ENCODE measurements at places on chromosomes 7 and 10. TPM values are rescaled to one million over a fixed set of nuclear protein-coding genes. Genes with fewer than 3 reads are reported as not detected.

DNA sequence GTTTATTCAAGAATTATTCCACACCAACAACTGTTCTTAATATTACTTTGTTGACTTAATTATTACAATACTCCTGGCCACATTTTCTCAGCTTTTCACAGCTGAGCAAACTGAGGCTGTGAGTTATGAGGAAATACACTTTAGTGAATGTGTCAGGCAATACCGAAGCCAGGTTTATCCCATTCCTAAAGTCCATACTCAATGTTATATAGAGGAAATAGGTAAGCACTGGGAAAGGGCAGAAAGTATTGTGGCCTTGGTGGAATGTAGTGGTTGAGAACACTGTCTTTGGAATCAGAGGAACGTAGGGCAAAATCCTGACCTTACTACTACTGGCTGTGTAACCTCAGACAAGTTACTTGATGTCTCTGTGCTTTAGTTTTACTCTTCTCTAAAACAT is 110.8 kb downstream of the CD36 start:
- H3K27ac ChIP-seq = no peak overlapping the region
- no peaks in the 10 kb centered on the region for H3K27me3 ChIP-seq
- H3K36me3 ChIP-seq = no peaks in the 10 kb centered on the region
- H3K4me1 ChIP-seq = peaks cover 16% of the 10 kb centered on the region
- DNase-seq = no peak
- no peak overlapping the region for H3K4me3 ChIP-seq

DNA sequence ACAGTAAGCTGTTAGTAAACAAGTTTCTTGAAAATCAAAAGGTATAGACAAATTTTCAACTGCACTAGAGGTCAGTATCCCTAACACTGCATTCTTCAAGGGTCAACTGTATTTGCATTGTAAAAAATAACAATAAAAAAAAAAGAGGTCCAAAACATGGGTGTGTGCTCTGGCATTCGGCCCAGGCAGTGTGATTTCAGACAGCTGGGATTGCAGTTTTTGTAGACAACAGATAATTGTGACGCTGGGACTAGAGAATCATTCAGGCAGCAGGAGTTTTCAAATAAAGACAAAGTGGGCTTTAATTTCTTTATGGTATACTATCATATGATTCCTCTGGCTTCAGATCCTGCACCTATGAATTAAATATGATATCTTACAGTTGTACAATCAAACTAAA is 543.2 kb upstream of the SEMA3D start:
- H3K36me3 ChIP-seq = peaks cover 13% of the 10 kb centered on the region
- no peaks in the 10 kb centered on the region for H3K4me1 ChIP-seq
- no peak overlapping the region for H3K27ac ChIP-seq

GRCh38 chr10:48199580-48200377 is 74.7 kb downstream of the FRMPD2 start:
- no peak overlapping the region for H3K27ac ChIP-seq
- DNase-seq = no peak
- H3K36me3 ChIP-seq = no peaks in the 10 kb centered on the region
- no peaks in the 10 kb centered on the region for H3K27me3 ChIP-seq
- no peaks in the 10 kb centered on the region for H3K4me1 ChIP-seq

DNA sequence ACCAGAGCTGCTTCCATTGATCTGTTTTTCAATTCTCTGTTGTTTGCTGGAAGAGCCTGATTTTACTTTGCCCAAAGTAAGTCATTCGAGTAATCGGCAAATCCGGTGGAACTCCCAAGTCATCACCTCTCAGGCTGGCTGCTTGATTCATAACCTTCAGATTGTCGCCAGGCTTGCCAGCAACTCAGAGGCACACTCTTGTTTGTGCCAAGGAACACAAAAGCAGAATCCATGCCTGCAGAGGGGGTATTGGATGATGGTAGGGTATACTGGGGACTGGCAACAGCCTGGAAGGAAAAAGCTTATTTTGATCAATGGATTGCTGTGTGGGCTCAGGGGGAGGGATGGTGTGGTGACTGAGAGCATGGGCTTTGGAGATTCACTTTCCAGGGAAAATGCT is 542.4 kb downstream of the SORCS3 start:
- no peak for DNase-seq
- no peak overlapping the region for H3K4me3 ChIP-seq
- peaks cover 8% of the 10 kb centered on the region for H3K4me1 ChIP-seq
- no peaks in the 10 kb centered on the region for H3K36me3 ChIP-seq

GRCh38 chr7:99622596-99622995 is 5.8 kb downstream of the ZSCAN25 start:
- peaks cover 82% of the 10 kb centered on the region for H3K36me3 ChIP-seq
- DNase-seq = no peak
- no peak overlapping the region for H3K27ac ChIP-seq
- H3K4me1 ChIP-seq = peaks cover 6% of the 10 kb centered on the region
- H3K27me3 ChIP-seq = no peaks in the 10 kb centered on the region
- H3K4me3 ChIP-seq = no peak overlapping the region

GRCh38 chr10:34157501-34157900 is 657.6 kb downstream of the PARD3 start:
- no peak overlapping the region for H3K27ac ChIP-seq
- peaks cover 6% of the 10 kb centered on the region for H3K36me3 ChIP-seq
- H3K4me3 ChIP-seq = no peak overlapping the region
- peaks cover 17% of the 10 kb centered on the region for H3K4me1 ChIP-seq
- DNase-seq = no peak

DNA sequence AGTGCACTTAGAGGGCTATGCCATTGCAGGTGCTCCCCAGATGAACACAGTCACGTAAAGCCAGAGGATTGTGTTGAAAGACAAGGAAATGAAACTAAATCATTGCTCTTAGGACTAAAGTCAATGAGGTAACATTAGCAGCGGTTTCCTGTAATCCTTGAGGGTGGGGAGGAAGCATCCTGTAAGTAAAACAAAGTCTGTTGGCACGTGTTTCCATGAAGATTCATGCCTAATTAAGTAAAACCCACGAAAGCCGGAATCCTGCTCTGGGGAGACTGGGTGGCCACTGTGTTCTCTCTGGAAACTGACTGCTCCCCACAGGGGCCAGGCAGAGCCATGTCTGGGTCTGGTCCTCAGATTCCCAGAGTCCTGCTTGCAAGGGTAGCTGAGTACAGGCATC is 18.3 kb downstream of the STEAP1B start:
- H3K4me1 ChIP-seq = 0 out of 2 replicates have a peak, but pooled peaks cover 6% of the 10 kb centered on the region
- no peak for DNase-seq
- H3K4me3 ChIP-seq = no peak overlapping the region
- H3K36me3 ChIP-seq = no peaks in the 10 kb centered on the region

GRCh38 chr10:77638321-77639101 is 903 bp upstream of the KCNMA1 start:
- H3K4me3 ChIP-seq = peak overlapping the region; percentile 80
- no peak overlapping the region for H3K27ac ChIP-seq
- H3K36me3 ChIP-seq = no peaks in the 10 kb centered on the region
- peaks cover 28% of the 10 kb centered on the region for H3K4me1 ChIP-seq

GRCh38 chr10:130634816-130635215 is 498.6 kb downstream of the GLRX3 start:
- H3K4me3 ChIP-seq = no peak overlapping the region
- DNase-seq = no peak
- H3K27ac ChIP-seq = no peak overlapping the region
- peaks cover 3% of the 10 kb centered on the region for H3K27me3 ChIP-seq

- no peaks in the 10 kb centered on the region for H3K27me3 ChIP-seq
- no peak overlapping the region for H3K27ac ChIP-seq
- DNase-seq = no peak
- no peak overlapping the region for H3K4me3 ChIP-seq
- H3K36me3 ChIP-seq = no peaks in the 10 kb centered on the region
These were observed 8.5 kb downstream of the CPED1 start for GRCh38 chr7:120996988-120997345.

GRCh38 chr7:114627231-114627630 is 212.6 kb downstream of the FOXP2 start:
- H3K27me3 ChIP-seq = no peaks in the 10 kb centered on the region
- no peaks in the 10 kb centered on the region for H3K36me3 ChIP-seq
- H3K4me3 ChIP-seq = no peak overlapping the region
- no peak overlapping the region for H3K27ac ChIP-seq

- no peaks in the 10 kb centered on the region for H3K4me1 ChIP-seq
- H3K4me3 ChIP-seq = no peak overlapping the region
- DNase-seq = no peak
These were observed 102.6 kb downstream of the VOPP1 start for GRCh38 chr7:55469721-55470120.

GRCh38 chr10:1044146-1044545 is 4.8 kb downstream of the IDI1 start:
- no peaks in the 10 kb centered on the region for H3K27me3 ChIP-seq
- H3K36me3 ChIP-seq = peaks cover 54% of the 10 kb centered on the region
- DNase-seq = no peak
- peak overlapping the region; percentile 73 for H3K27ac ChIP-seq

GRCh38 chr10:83076443-83076842 is 1062.9 kb upstream of the GHITM start:
- H3K36me3 ChIP-seq = peaks cover 22% of the 10 kb centered on the region
- DNase-seq = no peak
- H3K4me3 ChIP-seq = no peak overlapping the region
- H3K4me1 ChIP-seq = peaks cover 32% of the 10 kb centered on the region

DNA sequence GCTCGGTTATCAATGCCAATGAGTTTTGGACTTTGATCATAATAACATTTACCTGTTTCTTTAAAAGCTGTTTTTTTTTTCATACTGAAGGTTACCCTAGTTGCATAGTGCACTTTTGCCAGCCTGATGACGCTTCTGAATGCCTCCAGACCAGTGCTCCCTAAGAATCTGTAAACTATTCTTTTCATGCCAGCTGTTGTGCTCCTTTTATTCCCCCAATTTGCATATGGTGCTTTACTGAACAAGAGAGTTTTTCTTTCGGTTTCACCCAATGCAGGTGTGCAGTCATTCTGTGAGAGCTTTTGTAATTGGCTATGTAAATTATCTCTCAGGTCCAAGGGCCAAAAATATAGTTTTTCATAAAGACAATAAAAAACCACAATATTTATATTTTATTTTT is 48.1 kb upstream of the GLCCI1 start:
- DNase-seq = no peak
- H3K4me3 ChIP-seq = no peak overlapping the region
- H3K27ac ChIP-seq = peak overlapping the region; percentile 60
- H3K36me3 ChIP-seq = no peaks in the 10 kb centered on the region
- peaks cover 62% of the 10 kb centered on the region for H3K4me1 ChIP-seq

DNA sequence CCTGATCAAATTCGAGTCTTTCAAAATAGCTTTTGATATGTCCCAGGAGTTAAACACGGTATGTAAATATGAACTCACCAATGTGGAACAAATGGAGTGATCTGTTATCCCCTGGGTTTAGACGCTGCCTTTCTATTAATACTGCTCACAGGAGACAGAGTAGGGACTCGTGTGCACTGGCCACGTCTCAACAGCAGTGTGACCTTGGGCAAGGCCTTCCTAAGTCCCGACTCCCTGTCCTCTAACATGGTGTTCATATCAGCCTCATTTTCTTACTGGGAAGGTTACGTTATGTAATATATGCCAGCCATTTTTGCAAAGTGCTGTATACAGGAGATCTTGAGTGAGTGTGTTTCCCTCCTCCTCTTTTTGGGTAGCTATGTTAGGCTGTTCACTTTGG is 1.8 kb downstream of the WDR37 start:
- H3K4me1 ChIP-seq = peaks cover 32% of the 10 kb centered on the region
- H3K4me3 ChIP-seq = peak overlapping the region; percentile 96
- peaks cover 12% of the 10 kb centered on the region for H3K36me3 ChIP-seq

DNA sequence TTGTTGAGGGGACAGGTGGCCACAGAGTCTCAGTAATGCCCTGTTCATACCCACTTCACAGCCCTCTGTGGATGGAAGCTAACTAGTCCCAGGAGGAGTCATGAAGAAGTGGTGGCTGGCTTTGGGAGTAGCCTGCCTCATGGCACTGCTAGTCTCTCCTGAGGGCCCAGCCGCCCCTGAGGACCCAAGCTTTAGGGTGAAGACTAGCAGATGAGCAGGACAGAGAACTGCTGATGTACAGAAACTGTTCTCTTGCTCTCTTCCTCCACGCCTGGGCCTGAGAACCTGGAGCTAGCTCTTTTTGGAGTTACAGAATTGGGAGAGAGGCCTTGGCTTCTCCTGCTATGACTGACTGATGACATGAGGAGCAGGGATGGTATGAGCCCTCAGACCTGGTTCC is 99.2 kb downstream of the RAMP3 start:
- no peak for DNase-seq
- H3K27me3 ChIP-seq = peaks cover 13% of the 10 kb centered on the region
- H3K4me3 ChIP-seq = no peak overlapping the region
- H3K27ac ChIP-seq = no peak overlapping the region

DNA sequence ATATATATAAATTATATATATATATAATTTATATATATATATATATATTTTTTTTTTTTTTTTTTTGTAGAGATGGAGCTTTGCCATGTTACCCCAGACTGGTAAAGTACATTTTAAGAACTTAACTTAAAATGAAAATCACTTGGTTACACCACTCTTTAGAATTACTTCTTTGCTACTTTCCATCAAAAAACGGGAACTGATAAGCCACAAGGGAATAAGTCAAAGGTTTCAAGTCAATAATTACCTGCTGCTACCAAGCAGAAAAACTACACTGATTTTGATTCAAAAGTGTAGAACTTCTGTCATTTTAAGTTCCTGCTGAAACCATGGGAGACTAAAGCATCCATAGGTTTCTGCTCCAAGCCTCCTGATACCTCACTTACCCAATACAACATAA is 12.2 kb downstream of the PPA1 start:
- H3K27me3 ChIP-seq = no peaks in the 10 kb centered on the region
- peaks cover 3% of the 10 kb centered on the region for H3K4me1 ChIP-seq
- peaks cover 14% of the 10 kb centered on the region for H3K36me3 ChIP-seq
- no peak overlapping the region for H3K27ac ChIP-seq
- no peak overlapping the region for H3K4me3 ChIP-seq

- H3K27me3 ChIP-seq = peaks cover 10% of the 10 kb centered on the region
- H3K36me3 ChIP-seq = no peaks in the 10 kb centered on the region
- H3K27ac ChIP-seq = no peak overlapping the region
- no peak for DNase-seq
- no peak overlapping the region for H3K4me3 ChIP-seq
- H3K4me1 ChIP-seq = peaks cover 17% of the 10 kb centered on the region
These were observed 780 bp downstream of the CYP3A5 start for GRCh38 chr7:99679032-99679399.

- DNase-seq = no peak
- no peak overlapping the region for H3K4me3 ChIP-seq
- no peaks in the 10 kb centered on the region for H3K36me3 ChIP-seq
- no peaks in the 10 kb centered on the region for H3K27me3 ChIP-seq
These were observed 396.4 kb downstream of the SDK1 start for GRCh38 chr7:3697472-3697871.

DNA sequence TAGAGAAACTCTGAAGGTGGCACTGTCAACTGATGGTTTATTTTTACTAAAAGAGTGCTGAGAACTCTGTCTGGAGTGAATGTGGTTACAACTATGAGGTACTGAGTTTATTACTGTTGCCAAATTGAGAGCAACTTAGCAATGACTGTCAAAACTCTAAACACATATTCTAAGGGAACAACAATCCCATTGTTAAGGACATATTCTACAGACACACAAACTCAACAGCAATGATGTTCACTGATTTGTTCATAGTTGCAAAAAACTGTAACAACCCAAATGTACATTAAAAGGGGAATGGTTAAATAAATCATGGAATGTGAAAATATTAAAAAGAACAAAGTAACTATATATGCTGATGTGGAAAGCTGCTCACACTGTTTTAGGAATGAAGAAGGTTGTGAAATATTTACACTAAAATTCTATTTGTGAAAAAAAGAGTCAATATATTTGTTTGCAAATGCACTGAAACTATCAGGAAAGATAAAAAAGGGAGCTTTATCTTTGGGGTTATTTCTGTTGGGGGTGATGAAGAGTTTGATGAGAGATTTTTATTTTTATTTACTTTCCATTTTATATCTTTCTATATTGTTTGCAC is 12.9 kb downstream of the PON2 start:
- DNase-seq = no peak
- H3K4me1 ChIP-seq = peaks cover 12% of the 10 kb centered on the region
- no peaks in the 10 kb centered on the region for H3K27me3 ChIP-seq
- H3K4me3 ChIP-seq = no peak overlapping the region
- H3K27ac ChIP-seq = no peak overlapping the region

The SH2B2 gene
- total RNA-seq = 14.7 TPM

The EN2 gene
- total RNA-seq = not detected

The BCCIP gene
- 95.3 TPM for total RNA-seq

The RPEL1 gene
- not detected for total RNA-seq

All from WTC11 (cell line).